NCI-H510A treated with DMSO at 0.1 percent for 48 hours (cell line): ENCODE measurements at places on chromosomes 12 and 14.

GRCh38 chr14:45633220-45633984, 380.4 kb upstream of the MIS18BP1 start:
- no peak for DNase-seq

GRCh38 chr14:50999726-51000125, 55.4 kb upstream of the PYGL start:
- no peak for DNase-seq

DNA sequence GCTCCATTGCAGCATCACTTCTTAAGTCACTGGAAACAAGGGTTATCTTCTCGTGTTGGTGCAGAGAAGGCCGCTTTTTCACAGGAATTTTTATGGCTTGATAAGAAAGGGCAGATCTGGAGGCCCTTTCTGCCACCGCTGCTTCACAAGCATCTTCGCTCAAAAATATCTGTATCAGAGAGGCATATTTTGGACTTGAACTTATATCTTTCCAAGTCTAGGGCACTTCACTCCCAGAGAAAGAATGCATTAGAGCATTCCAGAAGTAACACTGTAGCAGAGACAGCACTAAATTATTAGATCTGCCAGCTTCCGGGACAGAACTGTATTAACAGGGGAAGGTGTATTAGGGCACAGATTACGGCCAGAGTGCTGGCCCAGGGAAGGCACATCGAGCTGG, 151.7 kb upstream of the AMIGO2 start:
- no peak for DNase-seq

GRCh38 chr12:39161465-39162085, 256.2 kb upstream of the CPNE8 start:
- DNase-seq, result no peak

DNA sequence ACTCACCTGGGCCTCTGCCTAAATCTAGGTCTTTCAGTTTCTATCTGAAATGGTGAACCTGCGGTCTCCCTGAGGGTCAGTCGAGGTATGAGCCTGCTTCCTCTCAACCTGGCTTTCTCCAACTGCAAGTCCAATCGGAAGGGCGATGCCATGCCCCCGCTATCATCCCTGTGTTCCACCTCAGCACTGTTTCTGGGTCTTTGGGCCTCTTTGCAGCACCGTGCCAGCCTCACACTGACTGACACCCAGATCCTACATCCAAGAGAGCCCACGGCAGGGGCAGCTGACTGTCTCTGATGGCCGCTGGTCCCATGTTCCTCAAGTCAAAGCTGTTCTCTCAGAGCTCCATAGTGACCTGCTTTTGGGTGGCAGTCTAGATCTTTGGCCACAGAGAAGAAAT, 120.7 kb downstream of the PAPOLA start:
- DNase-seq, result no peak

DNA sequence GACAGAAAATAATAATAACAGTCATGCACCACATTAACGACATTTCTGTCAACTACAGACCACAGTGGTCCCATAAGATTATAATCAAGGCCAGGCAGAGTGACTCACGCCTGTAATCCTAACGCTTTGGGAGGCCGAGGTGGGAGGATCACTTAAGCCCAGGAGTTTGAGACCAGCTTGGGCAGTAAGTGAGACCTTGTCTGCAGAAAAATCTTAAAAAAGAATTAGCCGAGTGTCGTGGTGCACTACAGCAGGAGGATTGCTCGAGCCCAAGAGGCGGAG, 8.6 kb downstream of the NAB2 start:
- no peak for DNase-seq

- DNase-seq, result no peak
These were observed 172.7 kb upstream of the PARP11 start for GRCh38 chr12:4045786-4046494.

- no peak for DNase-seq
These were observed 218.9 kb upstream of the CDKN3 start for GRCh38 chr14:54177641-54178621.

GRCh38 chr12:115255257-115255656, 571.3 kb upstream of the TBX3 start:
- DNase-seq, result no peak

- peak; percentile 77 for DNase-seq
These were observed at the start of the genes FOXM1 and RHNO1 for GRCh38 chr12:2877047-2877952. TSS of gene FOXM1 (minus strand) at chr12:2877174. CDS start at chr12:2874478, 2,696 bp downstream. TSS of gene RHNO1 (plus strand) at chr12:2877223. CDS start at chr12:2885367, 8,144 bp downstream.

DNA sequence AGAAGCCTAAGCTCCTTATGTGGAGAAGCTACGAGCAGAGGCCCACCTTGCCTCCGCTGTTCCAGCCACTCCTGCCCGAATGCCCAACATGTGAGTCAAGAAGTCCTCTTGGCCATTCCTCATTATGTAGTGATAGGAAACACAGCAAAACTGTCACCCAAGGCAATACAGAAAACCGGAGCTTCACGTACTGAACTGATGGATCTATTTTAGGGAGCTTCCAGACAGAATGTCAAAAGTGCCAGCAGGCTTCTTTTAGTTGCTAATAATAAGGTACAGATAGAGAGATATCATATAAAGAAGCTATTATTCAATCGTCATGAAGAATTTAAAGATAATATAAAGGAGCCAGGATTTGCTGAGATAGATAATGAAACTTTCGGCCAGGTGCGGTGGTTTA, 91.6 kb upstream of the SYT10 start:
- DNase-seq, result no peak

- DNase-seq, result no peak
These were observed 102.9 kb downstream of the CCER1 start for GRCh38 chr12:90851800-90852718.

GRCh38 chr12:53523131-53523530, 15.8 kb upstream of the NPFF start:
- DNase-seq, result no peak

GRCh38 chr12:57086493-57087009, 2.4 kb upstream of the NAB2 start:
- DNase-seq, result peak; percentile 50

DNA sequence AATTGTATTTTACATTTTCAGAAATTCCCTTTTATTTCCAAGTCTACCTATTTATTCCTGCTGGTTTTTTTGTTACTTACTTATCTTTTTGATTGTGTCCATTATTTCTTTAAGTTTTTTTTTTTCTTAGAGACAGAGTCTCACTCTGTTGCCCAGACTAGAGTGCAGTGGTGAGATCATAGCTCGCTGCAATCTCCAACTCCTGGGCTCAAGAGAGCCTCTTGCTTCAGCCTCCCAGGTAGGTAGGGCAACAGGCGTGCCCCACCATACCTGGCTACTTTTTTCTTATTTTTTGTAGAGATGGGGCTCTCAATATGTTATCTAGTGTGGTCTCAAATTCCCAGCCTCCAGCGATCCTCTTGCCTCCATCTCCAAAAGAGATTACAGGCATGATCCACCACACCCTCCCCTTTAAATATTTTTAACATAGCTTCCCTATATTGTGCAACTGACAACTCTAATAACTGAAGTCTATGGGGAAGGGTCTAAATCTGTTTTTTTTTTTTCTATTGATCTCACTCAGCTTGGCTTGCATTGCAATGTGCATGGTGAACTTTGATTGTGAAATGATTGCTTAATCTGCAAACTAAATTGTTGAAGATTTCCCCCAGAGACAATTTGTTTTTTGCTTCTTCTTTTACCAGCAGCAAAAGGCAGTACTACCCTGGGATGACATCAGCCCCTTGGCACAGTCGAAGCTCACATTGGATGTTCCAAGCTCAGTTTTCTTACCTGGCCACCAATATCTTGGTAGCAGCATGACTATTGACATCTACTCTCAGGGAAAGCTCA, 25.7 kb upstream of the COCH start:
- no peak for DNase-seq

DNA sequence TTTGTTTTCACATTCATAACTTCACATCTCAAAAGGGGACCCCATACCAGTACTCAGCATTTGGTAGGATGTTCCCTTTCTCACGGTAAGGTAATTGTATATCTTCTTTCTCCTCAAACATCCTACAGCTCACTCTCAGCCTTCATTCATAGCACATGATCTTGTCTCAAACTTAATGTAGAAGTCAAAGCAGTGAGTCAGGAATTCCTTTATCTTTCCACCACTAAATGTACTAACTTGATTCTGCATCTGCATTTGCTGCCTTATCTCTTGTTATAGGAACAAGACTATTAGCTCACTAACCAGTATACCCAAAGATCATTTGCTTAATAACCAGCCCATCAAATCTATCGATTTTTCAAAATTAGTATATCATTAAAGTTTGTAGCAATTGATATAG, 22.9 kb downstream of the CPSF2 start:
- no peak for DNase-seq
